ENCODE measurements at places on chromosomes 5 and 9.

- DNase-seq, result no peak
Observed at GRCh38 chr5:62059960-62060359, 246.0 kb upstream of the KIF2A start.

GRCh38 chr5:81718300-81718699 lies 32.6 kb downstream of the SSBP2 start:
- no peak for DNase-seq

DNA sequence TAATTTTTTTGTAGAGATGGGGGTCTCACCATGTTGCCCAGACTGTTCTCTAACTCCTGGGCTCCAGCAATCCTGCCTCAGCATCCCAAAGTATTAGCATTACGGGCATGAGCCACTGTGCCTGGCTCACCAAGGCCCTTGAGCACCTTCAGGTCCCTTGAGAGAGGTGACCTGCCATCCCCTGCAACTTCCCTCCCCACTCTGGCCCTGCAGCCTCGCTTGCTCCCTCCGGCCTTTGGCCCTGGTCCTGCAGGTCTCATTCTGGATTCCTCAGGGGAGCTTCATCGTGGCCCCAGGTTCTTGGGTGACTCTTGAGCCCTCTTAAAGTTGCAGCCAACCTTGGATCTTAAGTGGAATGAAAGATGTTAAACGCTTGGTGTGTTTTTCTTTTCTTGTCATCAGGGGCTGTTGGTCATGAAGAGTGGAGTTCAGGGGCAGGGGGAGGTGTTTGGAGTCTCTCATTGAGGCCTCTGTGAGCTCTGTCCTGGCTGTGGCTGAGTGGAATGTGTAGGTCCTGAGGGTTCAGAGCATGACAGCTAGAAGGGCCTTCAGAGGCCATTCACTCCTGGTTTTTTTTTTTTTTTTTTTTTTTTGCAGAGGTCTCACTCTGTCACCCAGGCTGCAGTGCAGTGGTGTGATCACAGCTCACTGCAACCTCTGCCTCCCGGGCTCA lies 33.0 kb downstream of the PPARGC1B start:
- no peak for DNase-seq

DNA sequence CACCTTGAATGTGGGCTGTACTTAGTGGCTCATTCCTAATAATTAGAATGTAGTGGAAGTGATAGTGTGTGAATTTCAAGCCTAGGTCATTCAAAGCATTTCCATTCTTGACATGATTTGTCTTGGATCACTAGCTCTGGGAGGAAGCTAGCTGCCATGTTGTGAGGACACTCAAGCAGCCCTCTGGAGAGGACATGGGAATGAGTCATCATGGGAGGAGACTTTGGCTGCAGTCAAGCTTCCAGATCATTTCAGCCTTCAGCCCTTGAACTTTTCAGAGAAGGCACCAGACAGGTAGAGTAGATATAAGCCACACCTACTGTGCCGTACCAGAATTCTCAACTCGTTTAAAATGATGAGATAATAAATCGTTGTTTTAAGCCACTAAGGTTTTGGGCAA lies 506.9 kb downstream of the ZNF608 start:
- DNase-seq, result no peak

DNA sequence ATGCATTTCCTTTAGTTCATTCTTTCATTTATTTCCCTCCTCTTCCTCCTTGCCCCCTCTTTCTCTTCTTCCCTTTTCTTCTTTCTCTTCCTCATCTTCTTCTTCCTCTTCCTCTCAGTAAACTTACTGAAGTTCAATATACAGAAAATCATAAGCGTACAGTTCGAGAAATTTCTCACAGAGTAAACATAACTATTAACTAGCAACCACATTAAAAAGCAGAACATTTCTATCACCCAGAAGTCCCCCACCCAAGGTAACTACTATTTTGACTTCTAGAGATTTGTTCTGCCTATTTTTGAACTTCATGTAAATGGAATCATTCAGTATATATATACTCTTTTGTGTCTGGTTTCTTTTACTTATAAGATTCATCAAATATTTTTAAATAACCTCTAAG lies 48.2 kb downstream of the TNFAIP8 start:
- DNase-seq, result no peak

- no peak for DNase-seq
Observed at GRCh38 chr9:37383876-37384746, 38.4 kb upstream of the GRHPR start.

GRCh38 chr5:15620501-15620900 lies 120.5 kb downstream of the FBXL7 start:
- no peak for DNase-seq

DNA sequence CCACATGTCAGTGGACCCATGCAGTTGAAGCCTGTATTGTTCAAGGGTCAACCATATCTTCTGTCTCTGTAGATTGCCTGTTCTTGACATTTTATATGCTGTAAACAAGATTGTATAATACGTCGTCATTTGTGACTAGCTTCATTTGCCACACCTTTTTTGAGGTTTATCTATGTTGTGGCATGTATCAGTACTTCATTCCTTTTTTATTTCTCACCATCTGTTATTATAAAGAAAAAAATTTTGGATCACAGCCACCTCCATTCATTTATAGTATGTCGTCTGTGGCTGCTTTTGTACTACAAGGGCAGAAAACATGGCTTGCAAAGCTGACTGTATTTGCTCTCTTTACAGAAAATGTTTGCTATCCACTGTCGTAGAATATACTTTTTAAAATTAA lies 72.4 kb downstream of the TEK start:
- DNase-seq, result no peak

GRCh38 chr5:34498572-34498971 lies 157.6 kb upstream of the RAI14 start:
- DNase-seq, result no peak

- no peak for DNase-seq
Observed at GRCh38 chr9:95729046-95729445, 146.4 kb upstream of the ERCC6L2 start.

DNA sequence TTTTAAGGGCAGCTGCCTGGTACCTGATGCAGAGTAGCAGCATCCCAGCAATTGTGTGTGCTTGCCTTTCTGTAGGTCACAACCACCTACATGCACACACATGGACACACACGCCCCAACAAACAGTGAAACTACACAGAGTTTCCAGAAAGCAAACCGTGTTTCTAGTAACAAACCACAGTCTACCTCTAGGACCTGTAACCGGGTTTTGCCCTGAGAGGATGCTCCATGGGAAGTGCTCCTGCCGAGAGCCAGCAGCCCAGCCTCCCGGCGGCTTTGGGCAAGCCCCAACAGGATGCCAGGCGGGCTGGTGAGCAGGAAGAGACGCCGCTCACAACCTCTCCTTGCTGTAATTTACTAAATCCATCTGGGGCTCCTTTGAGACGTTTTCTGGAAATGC lies 4.1 kb upstream of the TCF7 start:
- DNase-seq, result peak; percentile 13

DNA sequence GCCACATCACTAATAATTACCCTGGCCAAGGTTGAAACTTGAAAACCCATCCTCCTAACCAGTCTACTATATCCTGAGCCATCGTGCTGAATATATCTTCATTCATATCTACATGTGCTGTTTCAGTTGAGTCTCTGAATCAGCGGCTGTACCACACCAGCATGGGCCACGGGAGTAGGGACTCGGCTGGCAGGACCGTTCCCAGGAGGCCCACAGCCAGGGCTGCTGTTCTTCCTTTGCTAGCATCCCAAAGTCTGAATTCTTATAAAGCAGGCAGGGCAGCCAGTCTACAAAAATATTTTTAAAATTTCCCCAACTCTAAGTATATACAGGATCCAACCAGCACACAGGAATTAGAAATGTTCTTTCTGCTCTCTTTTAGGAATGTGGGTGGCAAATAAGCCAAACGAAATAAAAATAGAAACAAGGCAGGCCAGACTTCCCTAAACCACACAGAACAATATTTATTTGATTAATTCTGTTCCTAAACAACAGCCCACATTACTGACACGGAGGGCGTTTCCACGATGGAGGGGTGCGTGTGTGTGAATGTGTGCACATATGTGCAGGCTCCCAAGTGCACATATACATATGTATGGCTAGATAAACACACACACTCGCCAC lies 42.8 kb upstream of the EQTN start:
- DNase-seq, result no peak

- no peak for DNase-seq
Observed at GRCh38 chr9:38032266-38033110, 36.5 kb downstream of the SHB start.

All from NCI-H345 (cell line).